ENCODE measurements at places on chromosomes 11 and 22. TPM values are rescaled to one million over a fixed set of nuclear protein-coding genes. Genes with fewer than 3 reads are reported as not detected.
A peak's percentile ranks its signal among the peaks of the same experiment; 100 is the strongest.

The TLCD5 gene
- 11.6 TPM for total RNA-seq

The CELF1 gene
- 88.6 TPM for total RNA-seq

The CHCHD10 gene
- total RNA-seq, result 34.0 TPM

The MRGPRX4 gene
- total RNA-seq, result not detected

The ZP1 gene
- total RNA-seq, result not detected

GRCh38 chr11:70454197-70454767 is 56.0 kb downstream of the CTTN start:
- no peak for DNase-seq
- no peaks in the 10 kb centered on the region for H3K4me1 ChIP-seq
- H3K4me3 ChIP-seq, result no peak overlapping the region
- H3K27ac ChIP-seq, result no peak overlapping the region

GRCh38 chr22:46362203-46362933 is 26.9 kb downstream of the TRMU start:
- H3K4me3 ChIP-seq, result no peak overlapping the region
- H3K4me1 ChIP-seq, result no peaks in the 10 kb centered on the region
- no peaks in the 10 kb centered on the region for H3K27me3 ChIP-seq

DNA sequence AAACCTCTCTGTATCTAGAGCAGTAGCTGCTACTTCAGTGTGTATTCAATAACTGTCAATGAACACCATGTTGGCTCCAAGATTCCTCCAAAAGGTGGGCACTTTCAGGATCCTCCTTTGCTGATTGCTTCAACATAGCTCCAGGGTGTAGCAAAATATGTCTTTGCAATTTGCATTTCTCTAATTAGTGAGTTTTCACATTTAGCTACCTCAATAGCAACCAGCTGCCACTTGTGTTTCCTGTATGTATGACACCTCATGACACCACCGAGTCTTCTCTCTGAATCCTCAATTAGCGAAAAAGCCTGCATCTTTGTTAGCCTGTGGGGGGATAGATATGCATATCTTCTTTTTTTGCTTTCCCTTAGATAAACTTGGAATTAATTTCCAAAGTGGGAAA is 898.3 kb upstream of the FAT3 start:
- H3K4me1 ChIP-seq, result peaks cover 4% of the 10 kb centered on the region
- H3K27ac ChIP-seq, result no peak overlapping the region
- no peaks in the 10 kb centered on the region for H3K36me3 ChIP-seq
- H3K4me3 ChIP-seq, result no peak overlapping the region

- peaks cover 29% of the 10 kb centered on the region for H3K4me1 ChIP-seq
- peaks cover 9% of the 10 kb centered on the region for H3K36me3 ChIP-seq
- peak overlapping the region; percentile 47 for H3K27ac ChIP-seq
- no peaks in the 10 kb centered on the region for H3K27me3 ChIP-seq
Measured at GRCh38 chr11:72735495-72736027, 16.6 kb downstream of the ARAP1 start.

DNA sequence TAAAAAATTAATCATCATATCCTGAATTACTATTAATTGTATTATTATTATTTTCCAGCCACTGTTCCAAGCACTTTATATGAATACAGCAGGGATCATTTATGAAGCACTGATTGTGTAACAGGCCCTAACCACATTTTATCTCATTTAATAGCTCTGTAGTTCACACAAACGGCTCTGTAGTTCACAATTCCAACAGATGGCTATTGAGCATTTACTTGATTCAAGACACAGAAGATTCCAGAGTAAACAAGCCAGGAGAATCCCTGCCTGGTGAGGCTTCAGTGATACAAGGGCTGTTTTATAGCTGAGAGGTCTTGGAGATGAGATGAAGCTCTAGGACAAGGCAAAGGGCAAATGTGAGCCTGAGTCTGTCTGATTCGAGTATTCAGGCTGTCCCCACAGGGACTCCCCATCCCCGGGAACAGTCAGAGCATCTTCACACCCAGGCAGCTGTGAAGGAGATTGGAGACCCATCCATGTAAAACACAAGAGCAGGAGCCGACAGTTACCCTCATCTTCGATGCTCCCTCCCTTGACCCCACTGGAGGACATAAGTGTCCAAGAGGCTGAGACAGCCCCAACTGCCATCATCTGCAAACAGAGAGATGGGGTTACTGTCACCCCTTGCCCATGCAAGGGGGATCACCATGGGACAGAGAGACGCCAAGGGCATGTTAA is 222.5 kb downstream of the MN1 start:
- H3K27ac ChIP-seq, result no peak overlapping the region
- DNase-seq, result no peak
- H3K4me1 ChIP-seq, result peaks cover 38% of the 10 kb centered on the region
- H3K27me3 ChIP-seq, result no peaks in the 10 kb centered on the region

- H3K27ac ChIP-seq, result no peak overlapping the region
- peaks cover 33% of the 10 kb centered on the region for H3K4me1 ChIP-seq
- H3K4me3 ChIP-seq, result no peak overlapping the region
Measured at GRCh38 chr22:49408102-49408836, 419.4 kb downstream of the BRD1 start.

DNA sequence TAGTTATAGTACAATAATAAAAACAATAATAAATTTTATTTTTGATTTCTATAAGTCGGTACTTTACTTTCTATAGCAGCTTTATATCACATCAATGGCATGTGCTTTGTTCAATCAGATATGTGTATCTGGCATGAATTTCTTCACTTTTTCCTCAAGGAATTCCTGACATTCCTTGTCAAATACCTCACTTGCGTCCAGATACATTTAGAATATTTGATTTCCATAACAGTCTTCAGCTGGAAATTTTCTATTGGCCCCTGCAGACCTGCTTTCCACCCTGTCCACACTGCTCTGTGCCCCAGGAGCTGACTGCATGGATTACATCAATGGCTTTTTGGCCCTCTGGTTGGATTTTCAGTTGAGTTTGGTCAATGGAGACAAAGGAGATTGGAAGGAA is 93.2 kb downstream of the FAR1 start:
- H3K36me3 ChIP-seq, result no peaks in the 10 kb centered on the region
- DNase-seq, result no peak
- no peak overlapping the region for H3K27ac ChIP-seq
- H3K4me1 ChIP-seq, result peaks cover 4% of the 10 kb centered on the region
- no peak overlapping the region for H3K4me3 ChIP-seq

GRCh38 chr11:61891331-61892084 is at the start of gene FADS3:
Gene FADS3, minus strand, starts transcription at chr11:61891545. Its CDS starts 164 bp downstream, at chr11:61891381.
- H3K4me1 ChIP-seq, result peaks cover 49% of the 10 kb centered on the region
- DNase-seq, result peak; percentile 90
- no peaks in the 10 kb centered on the region for H3K27me3 ChIP-seq
- H3K4me3 ChIP-seq, result peak within 1 kb of the TSS; percentile 84
- H3K36me3 ChIP-seq, result peaks cover 9% of the 10 kb centered on the region

GRCh38 chr22:21921729-21922128 is 30.9 kb downstream of the PPM1F start:
- H3K27me3 ChIP-seq, result no peaks in the 10 kb centered on the region
- H3K36me3 ChIP-seq, result peaks cover 4% of the 10 kb centered on the region
- no peak for DNase-seq
- H3K27ac ChIP-seq, result no peak overlapping the region
- peaks cover 3% of the 10 kb centered on the region for H3K4me1 ChIP-seq
- H3K4me3 ChIP-seq, result no peak overlapping the region

- no peaks in the 10 kb centered on the region for H3K36me3 ChIP-seq
- peaks cover 6% of the 10 kb centered on the region for H3K4me1 ChIP-seq
- no peak overlapping the region for H3K27ac ChIP-seq
- DNase-seq, result no peak
- H3K27me3 ChIP-seq, result no peaks in the 10 kb centered on the region
Measured at GRCh38 chr11:67626970-67627369, 2.8 kb downstream of the NUDT8 start.
